ENCODE measurements at places on chromosomes 6 and 20.

DNA sequence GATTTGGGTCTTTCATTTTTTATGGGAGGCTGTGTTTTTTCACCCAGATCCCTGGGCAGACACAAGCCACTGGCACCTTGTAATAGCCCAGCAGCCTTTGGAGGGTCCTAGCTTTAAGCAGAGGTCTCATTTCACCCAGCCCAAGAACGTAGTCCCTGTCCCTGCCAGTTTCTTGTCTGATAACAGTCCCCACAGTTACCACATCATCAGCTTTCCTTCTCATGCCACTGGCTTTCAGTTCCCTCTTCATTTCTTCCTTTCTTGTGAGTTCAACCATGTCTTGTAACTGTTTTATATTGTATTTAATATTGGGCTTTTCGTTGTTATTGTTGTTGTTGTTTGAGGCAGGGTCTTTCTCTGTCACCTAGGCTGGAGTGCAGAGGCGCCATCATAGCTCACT is 10.6 kb downstream of the PNPLA1 start:
- no peak for DNase-seq

GRCh38 chr6:158666628-158667359 is 16.9 kb downstream of the SYTL3 start:
- peak; percentile 37 for DNase-seq

- no peak for DNase-seq
Measured at GRCh38 chr20:17227219-17227575, 357 bp downstream of the PCSK2 start.

DNA sequence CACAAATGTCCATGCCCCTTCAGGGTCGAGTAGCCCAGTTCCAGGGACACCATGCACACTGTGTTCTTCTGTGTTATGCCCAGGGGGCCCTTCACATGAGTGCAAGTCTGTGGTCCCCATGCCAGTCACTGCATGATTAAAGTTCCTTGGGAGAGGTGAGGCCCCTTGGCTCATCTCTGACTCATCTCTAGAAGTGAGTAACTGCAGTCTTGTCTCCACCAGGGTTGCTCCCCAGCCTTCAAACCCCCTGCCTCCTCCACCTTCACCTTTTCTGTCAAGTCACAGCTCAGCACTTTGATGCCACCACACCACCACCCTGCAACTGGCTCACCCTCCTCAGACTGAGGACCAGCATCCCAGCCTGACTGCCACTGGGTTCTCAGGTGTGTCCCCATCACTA is 161.7 kb downstream of the UNC5CL start:
- DNase-seq, result no peak

DNA sequence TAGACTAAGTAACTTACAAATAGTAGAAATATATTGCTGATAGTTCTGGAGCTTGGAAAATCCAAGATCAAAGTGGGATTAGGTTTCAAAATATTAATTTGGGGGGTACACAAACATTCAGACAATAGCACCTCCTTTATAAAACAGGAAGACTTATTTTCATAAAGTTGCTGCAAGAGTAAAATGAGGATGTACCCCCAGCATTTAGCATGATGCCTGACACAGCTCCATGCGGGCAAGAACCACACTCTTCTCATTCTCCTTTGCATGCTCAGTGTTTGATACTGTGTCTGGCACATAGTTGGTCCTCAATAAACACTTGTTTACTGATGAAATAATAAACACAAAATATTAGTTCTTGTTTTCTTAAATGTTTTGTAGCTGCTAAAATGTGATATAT is 332.9 kb downstream of the TFAP2A start:
- no peak for DNase-seq

GRCh38 chr6:149936743-149937142 is 5.1 kb upstream of the ULBP2 start:
- DNase-seq, result no peak

GRCh38 chr6:11584244-11584643 is 46.7 kb downstream of the TMEM170B start:
- DNase-seq, result no peak

DNA sequence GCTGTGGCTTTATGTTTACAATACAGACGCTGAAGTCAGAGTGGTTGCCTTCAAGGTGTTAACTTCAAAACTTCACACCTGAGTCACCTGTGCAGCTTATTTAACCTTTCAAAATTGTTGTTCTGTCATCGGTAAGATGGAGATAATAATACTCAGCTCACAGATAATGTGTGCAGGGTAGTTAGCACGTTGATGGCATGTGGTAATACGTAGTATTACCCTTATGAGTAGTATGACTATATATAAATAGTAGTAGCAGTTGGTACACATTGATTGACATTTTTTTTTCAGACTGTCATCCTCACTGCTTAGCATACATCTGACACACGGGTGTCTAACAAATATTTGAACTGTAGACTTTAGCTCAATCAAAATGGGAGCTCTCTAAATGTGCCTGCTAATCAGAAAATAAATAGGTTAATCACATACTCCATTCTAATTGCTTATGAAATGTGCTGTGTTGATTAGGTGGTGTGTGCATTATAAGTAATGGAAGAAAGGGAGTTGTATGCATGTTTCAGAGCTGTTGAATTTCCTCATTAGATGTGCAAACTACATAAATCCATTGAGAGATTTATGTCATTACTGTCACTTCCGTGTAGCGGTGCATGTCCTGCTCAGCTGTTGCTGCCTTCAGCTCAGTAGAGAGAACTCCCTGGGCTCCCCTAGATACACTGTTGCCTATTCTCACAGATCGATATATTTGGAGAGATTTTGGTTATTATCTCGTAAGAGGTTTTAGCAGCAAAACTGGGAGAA is 11.2 kb upstream of the MROH8 start:
- no peak for DNase-seq

DNA sequence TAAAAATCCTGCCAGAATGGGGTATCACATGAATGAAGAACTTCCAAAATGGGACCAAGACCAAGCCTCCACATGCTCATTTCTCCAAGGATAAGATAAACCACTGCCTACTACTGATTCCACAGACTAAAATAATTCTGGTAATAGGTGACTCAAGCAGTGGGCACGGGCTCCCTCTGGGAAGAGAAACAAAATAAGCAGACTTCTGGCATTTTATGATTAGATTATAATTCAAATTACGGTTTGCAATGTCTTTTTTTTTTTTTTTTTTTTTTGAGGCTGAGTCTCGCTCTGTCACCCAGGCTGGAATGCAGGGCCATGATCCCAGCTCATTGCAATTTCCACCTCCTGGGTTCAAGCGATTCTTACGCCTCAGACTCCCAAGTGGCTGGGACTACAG is 16.0 kb downstream of the UQCC1 start:
- DNase-seq, result peak; percentile 31

DNA sequence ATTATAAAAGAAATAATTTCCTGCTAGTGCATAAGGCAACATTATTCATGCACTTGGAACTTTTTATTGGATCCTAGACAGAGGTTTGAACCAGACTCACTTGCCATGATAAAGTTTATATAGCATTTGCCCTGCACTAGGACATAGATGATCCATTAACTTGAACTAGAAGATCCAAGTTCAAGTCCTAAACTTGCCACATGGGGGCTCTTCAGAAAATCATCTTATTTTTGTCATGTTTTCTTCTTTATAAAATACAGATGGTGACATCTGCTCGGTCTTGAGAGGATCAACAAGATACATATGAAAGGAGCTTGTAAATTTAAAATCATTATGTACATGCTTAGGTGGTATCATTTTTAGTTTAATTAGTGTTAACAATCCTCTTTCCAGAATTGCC is 94.5 kb downstream of the SIM1 start:
- DNase-seq, result no peak

DNA sequence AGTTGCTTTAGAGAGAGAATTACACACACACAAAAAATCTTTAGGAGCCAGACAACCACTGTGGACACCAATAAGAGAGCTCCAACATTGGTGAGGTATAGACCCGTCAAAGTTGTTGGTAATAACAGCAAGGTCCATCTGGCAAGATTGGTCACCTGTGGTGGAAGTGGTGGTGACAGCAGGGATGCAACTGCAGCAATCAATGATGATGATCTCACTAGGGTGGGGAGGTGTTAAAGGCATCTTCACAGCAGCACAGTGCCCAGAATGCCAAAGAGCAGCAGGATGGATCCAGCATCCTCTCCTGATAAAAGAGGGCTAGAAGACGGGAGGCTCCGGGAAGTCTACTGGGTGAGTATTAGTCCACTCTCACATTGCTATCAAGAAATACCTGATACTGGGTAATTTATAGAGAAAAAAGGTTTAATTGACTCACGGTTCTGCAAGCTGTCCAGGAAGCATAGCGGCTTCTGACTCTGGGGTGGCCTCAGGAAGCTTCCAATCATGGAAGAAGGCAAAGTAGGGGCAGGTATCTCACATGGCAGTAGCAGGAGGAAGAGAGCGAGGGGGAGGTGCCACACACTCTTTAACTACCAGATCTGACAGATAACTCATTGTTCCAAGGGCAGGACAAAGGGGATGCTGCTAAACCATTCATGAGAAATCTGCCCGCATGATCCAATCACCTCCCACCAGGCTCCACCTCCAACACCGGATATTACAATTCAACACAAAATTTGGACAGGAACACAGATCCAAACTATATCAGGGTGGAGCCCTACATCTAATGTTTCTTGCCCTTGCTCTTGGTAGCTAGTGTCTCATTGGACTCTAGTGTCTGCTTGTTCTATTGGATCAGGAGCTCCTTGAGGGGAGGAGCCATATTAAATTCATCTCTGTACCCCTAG is 48.9 kb downstream of the KLHL31 start:
- DNase-seq, result no peak

GRCh38 chr6:28769626-28770402 is 154.0 kb downstream of the TRIM27 start:
- peak; percentile 33 for DNase-seq

DNA sequence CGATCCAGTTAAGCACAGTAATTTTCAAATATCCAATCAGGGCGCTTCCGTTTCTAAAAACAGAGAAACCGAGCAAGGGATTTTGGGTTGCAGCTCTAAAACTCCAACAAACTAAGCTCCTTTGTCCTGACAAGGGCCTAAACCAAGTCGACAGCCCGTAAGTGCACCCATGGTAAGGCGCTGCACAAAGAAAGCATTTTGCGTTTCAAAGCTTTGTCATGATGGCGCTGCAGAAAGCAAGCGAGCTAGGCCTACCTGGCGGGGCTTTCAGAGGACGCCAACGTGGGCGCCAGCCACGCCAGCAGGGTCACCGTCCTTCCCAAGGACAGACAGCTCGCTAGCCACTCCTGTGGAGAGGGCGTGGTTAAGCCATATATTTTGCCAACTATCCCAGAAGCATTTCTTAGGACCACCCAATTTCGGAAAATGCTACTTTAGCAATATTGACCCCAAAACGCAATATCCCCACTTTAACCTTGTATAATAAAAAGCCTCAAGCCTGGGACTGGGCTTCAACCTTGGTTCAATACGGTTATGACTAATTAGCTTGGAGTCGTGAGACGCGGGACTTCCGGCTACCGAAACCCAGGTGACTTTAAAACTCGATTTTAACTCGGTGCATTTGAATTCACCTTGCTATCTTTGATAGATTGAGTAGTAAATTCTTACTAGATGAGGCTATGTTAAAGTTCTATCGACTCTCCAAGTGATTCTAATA is 53.8 kb downstream of the TRIM38 start:
- no peak for DNase-seq

DNA sequence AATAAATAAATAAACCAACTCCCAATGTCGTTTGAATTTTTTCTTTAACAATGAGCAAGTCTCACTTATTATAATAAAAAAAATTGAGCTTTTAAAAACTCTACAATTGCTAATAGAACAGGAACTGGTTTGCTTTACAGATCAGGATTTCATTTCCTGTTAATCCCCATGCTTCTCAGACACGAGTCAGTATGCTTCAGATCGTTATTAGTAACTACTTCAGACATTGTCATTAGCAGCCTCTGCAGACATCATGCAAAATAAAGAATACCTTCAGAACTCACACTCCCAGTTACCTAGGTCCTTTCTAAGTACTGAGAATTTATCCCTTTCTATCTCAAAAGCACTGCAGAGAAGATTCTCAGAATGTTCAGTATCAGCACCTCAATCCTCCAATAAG is 10.0 kb upstream of the FAM210B start:
- DNase-seq, result no peak

DNA sequence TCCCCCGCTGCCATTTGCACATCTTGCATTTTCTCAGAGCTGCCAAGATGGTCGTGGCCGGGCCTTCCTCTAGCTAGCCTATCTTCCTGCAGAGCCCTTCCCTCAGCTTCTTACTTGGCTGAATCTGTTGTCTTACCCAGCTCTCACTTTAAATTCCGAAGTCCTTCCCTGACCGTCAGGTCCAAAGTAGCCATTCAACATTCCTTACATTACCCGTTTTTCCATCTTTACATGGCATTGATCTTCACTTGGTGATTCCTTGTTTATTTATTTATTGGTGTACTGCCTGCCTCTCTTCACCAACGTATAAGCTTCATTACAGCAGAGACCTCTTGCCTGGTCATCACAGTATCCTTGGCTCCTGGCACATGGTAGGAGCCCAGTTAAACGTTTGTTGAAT is 137.4 kb upstream of the ESR1 start:
- DNase-seq, result no peak

DNA sequence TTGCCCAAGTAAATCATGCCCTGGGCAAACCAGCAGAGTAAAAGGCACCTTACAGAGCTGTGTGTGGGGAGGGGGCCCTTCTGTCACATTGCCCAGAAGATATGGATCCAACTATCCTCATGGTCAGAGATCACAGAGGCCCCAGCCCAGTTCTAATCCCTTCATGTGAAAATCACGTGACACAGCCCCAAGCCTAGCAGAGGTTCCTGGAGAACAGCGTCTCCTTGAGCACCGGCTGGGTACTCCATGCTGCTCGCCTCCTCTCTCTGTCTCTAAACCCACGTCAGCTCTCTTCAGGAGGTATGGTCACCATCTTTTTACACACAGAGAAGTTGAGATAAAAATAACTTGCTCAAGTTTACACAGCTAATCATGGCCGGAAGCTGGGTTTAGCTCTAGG is 230.2 kb downstream of the ANKRD60 start:
- no peak for DNase-seq

- DNase-seq, result no peak
Measured at GRCh38 chr6:30722280-30723112, 2.3 kb downstream of the TUBB start.

DNA sequence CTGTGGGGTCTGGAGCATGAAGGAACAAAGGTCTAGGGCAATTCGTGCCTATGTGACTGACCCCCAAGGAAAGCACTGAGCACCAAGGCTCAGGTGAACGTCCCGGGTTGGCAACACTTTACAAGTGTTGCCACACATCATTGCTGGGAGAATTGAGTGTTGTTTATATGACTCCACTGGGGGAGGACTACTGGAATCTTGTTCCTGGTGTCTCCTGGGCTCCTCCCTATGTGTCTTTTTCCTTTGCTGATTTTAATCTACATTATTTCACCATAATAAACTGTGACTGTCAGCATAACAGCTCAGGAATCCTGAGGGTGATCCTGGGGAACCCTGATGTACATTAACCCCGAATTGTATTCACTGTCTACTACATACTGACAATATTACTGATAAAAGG is 207.7 kb upstream of the BMP2 start:
- no peak for DNase-seq

Measured in fibroblast of the conjunctiva (primary cell).